LHCN-M2 (cell line): ENCODE measurements at places on chromosomes 5 and 9.

- DNase-seq, result no peak
Measured at GRCh38 chr5:51539232-51539631, 156.0 kb downstream of the ISL1 start.

- DNase-seq, result no peak
Measured at GRCh38 chr5:155307229-155307628, 293.7 kb downstream of the KIF4B start.

DNA sequence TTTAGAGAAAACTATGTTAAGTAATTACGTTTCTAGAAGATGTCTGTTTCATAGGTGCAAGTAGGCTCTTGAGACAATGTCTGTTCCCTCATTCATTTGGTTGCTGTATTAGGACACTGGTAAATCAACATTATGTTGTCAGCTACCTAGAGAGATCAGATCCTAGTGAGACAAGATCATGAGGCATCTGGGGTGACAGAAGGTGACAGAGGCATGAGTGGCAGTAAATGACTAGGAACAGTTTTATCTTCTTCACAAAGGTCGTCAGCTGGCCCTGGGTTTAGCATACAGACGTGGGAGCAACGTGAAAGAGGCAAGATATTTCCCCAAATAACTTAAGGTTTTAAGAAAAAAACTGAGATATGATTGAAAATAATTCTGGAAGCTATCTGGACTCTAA lies 1926.3 kb upstream of the WWC1 start:
- no peak for DNase-seq

DNA sequence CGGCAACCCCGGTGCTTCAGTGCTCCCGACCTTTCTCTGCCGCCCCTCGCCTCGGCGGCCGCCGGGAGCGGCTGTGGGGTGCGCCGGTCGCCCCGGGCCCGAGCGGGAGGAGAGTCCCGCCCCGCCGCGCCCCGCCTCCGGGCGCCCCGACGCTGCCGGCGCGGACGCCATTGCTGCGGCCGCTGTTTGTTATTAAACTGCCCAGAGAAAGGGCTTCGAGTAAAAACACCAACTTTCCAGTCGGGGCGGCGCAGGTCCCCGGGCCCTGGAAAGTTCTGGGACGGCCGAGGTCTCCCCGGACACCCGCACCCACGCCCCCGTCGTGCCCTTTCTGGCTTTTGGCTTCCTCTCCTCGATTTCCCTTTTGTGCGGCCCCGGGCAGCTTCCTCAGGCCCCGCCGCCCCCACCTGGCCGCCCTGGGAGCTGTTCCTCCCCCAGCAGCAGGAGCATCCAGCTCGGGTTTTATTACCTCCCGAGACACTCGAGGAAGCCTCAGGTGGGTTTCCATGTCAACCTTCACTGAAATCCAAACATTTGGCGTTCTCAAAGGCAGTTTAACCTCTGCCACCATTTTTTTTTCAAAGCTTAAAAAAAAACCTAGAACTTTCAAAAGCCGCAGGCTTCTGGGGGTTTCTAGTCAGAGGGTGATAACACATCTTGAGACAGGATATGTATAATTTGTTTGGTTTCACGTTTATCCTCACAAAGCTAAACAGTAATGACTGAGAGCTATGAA lies 334.4 kb downstream of the CWC27 start:
- peak; percentile 29 for DNase-seq

GRCh38 chr9:137454597-137455358 lies 4.4 kb downstream of the NSMF start:
- DNase-seq, result no peak

DNA sequence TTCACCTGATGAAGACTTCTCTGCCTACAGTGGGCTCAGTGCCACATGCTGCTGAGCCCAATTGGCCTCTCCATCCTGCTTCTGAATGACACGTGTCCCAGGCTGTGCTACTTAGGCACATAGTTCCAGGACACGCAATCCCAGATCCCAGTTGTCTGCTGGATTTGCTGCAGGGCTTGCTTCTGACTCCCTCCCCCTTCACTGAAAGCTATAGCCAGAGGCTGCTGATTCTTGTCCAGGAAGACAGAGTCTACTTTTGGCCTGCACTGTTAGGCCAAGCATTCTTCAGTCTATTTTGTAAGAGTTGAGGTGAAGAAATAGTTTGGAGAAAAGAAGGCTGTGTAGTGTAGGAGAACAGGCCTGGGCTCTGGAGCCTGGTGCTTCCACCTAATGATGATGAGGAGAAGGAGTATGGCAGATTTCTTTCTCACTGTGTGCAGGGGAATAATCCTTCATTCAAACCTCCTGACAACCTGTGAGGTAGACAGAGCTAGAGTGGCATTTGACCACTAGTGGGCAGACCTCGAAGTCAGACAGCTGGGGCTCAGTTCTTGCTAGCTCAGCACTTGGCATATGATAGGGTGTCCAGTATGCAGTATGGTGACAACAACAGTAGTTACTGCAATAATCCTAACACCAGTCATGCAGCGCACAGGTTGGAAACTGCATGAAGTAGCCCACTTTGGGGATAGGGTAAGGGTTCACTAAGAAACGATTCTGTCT lies 19.5 kb upstream of the ASPN start:
- peak; percentile 46 for DNase-seq

- no peak for DNase-seq
Measured at GRCh38 chr5:178284996-178285395, 52.4 kb upstream of the PHYKPL start.
